ENCODE measurements at places on chromosomes 7 and 10.

- DNase-seq: no peak
These were observed 87.1 kb downstream of the ITGB8 start for GRCh38 chr7:20417675-20418382.

DNA sequence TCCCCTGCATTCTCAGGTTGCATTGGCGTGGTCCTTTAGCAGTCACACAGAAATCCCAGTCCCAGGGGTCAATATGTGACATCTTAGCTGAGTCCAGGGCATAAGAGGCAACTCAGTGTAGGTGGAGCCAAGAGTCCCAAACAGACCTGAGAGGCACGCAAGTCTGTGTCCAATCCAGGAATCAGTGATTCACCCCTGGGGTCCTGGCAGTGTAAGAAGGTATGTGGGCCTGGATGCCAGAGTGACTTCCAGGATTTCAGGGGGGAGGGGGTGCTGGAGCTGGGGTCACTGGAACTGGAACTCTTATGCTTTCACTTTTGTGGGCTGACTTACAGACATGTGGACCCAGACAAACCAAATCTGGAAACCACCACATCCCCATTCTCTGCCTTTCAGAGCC lies 26.8 kb downstream of the FRMPD2 start:
- DNase-seq: no peak

GRCh38 chr7:146008293-146008692 lies 108.3 kb upstream of the CNTNAP2 start:
- DNase-seq: no peak

DNA sequence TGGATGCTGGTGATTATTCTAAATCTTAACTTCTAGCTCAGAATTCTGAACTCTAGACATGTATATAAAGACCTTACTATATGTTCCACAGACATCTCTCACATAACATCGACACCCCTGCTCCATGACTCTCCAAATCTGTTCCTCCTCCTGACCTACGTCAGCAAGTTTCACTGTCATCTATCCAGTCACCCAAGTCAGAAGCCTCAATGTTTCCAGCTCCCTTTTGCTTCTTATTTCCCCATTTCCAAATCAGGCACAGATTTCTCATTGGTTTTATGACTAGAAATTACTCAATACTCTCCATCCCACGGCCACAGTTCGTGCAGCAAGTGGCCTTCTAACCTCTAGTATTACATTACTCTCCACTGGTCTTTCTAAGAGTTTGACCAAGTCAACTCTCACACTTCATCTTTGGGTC lies 28.5 kb downstream of the EPC1 start:
- DNase-seq: no peak

GRCh38 chr10:114931072-114931679 lies 6.8 kb upstream of the TRUB1 start:
- DNase-seq: no peak

DNA sequence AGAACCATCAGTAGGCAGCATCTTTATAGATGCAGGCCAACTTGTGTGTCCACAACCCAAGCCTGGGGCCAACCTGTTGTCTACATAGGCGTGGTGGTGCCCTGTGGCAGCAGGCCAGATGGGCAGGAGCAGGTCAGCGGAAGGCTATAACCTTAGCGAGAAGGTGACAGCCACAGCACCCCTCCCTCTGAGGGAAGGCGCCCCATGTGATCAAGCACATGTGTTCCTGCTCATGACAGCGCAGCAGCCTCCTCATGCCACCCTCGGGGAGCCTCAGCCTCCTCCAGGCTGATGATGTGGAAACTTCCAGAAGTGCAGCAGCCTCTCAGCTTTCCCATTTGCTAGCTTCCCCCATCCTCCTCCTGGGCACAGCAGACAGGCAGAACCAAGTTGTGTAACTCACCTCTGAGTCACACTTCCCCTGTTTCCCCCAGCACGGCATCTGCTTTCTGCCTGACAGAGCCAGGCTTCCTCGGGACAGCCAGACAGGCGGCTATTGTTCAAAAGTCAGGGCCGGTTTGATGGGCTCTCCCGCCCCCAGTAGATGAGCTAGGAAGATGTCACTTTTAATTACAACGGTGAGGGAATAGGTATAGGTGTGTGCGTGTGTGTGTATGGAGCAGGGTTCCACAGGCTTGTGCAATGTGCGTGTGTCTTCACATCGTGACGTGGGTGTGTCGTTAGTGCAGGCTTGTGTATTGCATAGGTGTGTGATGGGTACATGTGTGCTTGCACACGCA lies 312.0 kb upstream of the ZMIZ1 start:
- no peak for DNase-seq

Data from right forelimb (tissue), 1 donor.